ENCODE measurements at places on chromosomes 6 and 20.
A peak's percentile ranks its signal among the peaks of the same experiment; 100 is the strongest.

DNA sequence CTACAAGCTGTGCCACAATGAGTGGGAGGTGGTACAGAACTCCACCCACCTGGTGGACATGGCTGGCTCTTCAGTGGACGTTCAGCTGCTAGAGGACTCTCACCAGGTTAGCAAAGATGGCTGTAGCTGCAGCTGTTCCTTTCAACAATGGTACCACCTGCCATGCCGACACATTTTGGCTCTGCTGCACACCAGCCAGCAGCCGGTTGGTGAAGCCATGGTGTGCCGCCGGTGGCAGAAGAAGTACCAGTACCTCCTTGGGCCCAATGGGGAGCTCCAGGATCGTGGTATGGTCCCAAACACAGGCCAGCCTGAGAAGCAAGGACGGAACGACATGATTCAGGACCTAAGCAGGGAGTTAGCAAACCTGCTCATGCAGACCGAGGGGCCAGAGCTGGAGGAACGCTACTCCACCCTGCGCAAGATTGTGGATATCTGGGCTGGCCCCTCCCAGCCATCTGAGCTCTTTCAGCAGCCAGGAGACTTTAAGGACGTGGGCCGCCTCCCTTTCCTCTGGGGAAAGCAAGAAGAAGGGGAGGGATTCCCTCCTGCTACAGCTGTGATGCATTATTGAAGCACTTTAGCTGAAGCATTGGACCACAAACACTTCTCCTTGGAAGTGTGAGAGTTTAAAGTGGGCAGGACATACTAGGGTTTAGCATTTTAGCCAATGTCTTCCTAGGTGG, 2.8 kb upstream of the ZSWIM1 start:
- no peak for DNase-seq

DNA sequence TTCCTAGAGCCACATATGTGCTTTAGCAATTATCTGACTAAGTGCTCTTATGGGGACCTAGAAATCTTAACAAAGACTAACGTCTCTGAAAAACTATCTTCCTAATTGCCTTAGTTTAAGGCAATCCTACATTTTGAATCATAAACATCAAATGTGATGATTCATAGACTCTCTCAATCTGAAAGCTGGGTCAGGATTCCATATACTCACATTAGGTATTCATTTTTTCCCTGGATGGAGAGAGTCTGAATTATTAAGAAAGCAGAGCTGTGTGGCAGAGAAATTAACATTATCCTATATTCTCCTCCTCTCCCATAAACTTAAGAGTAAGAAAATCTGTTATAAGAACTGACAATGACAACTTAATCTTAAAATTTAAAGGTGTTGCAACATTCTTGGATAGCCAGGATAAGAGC, 1.6 kb upstream of the PRL start:
- DNase-seq, result no peak

DNA sequence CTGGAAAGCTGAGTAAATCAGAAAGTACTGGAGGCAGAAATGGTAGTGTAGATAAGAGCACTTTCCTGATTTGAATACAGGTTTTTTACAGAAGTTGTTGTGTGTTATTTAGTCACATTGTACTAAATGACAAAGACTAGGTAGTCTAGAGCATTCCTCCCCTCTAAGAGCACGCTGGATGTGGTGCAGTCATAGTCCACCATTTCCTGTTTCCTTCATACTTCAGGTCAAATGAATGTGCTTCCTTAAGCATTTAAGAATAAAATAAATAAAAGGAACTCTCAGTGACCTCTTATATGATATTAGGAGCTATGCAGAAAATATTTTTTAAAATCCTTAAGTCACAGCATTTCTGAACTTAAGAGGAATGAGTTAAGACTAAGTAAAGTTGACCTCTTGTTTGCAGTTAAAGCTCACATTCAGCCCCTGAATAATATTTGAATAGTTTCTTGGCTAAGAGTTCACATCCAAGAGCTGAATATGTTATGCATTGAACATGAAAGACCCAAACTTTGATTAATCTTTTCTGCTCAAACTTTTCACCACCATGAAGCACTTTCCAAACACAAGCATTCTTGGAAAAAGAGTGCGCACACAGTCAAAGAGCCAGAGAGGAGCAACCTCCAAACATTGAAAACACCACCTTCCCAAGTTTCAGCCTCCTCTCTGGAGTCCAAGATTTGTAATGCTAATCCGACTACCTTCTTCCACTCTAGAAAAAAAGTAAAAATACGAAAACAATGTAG, 53.4 kb upstream of the TMEM30A start:
- no peak for DNase-seq

DNA sequence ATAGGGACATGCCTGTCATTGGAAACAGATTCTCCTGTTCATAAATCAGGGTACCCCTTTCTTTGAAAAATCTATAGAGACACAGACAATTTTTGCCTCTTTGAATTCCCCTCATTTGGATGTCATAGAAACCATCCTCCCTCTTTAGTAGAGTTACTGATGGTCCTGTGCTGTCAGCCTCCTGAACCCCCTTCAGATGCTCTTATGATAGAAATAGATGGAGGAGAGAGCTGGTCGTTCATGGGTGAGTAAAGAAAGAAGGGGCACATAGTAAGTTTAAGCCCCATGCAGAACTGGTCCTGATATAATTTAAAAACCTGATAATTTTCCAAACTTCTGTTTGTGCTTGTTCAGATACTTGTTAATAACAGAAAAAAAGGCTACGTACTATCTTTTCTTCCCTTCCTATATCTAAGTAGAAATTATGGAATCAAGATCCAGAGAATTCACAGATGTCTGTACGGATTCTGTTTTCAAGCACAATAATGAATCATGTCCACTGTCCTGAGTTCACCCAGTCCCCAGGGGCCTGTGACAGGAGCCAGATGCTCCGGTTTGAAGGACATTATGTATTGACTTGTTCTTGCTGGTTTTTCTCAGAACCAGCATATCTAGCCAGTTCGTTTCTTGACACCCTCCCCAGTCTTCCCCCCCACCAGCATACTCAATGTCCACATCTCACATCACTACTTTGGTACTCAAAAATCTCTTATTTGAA, 78.1 kb downstream of the NCOA7 start:
- DNase-seq, result no peak

GRCh38 chr20:45892049-45892825, 1.1 kb downstream of the CTSA start:
- no peak for DNase-seq

GRCh38 chr20:25399037-25399430, 8.4 kb upstream of the ABHD12 start:
- DNase-seq, result peak; percentile 44

- no peak for DNase-seq
Measured at GRCh38 chr6:6750594-6751265, 162.2 kb downstream of the LY86 start.

- no peak for DNase-seq
Measured at GRCh38 chr6:163579880-163580295, 165.4 kb downstream of the QKI start.
